ENCODE measurements at places on chromosomes 7 and 10.

GRCh38 chr7:110875346-110875745, 215.6 kb upstream of the LRRN3 start:
- no peak for DNase-seq

DNA sequence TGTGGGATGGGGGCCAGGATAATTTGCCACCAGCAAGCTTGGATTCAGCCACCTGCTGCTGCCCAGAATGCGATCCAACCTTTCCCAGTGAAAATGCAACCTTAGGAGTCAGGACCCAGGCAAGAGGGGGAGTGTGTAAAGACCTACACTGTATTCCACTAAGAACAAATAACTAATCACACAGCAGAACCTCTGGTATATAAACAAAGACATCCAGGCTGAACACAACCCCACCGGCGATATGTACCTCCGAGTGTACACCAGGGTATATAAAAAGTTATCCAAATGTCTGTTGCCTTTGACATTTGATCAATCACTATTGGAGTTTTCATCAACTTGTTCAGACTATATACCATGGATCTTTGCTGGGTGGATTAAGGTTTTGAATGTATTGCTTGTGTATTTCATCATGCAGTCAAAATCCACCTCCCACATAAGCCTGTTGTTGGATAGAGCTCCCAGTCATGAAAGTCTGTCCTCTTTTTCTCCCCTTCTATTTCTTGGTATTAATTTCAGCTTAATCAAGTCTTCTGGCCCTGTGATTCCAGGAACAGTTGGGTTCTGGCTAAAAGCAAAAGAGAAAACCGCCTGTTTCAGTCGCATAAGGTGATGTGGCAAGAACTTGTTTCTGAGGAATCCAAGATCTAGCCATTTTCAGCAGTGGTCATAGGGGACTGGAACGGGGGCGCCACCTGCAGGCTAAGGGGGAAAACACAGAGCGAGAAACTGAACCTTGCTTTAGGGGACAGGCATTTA, 290.7 kb downstream of the CCDC3 start:
- peak; percentile 75 for DNase-seq

- DNase-seq, result no peak
Observed at GRCh38 chr7:157035302-157035701, 24.8 kb upstream of the MNX1 start.

DNA sequence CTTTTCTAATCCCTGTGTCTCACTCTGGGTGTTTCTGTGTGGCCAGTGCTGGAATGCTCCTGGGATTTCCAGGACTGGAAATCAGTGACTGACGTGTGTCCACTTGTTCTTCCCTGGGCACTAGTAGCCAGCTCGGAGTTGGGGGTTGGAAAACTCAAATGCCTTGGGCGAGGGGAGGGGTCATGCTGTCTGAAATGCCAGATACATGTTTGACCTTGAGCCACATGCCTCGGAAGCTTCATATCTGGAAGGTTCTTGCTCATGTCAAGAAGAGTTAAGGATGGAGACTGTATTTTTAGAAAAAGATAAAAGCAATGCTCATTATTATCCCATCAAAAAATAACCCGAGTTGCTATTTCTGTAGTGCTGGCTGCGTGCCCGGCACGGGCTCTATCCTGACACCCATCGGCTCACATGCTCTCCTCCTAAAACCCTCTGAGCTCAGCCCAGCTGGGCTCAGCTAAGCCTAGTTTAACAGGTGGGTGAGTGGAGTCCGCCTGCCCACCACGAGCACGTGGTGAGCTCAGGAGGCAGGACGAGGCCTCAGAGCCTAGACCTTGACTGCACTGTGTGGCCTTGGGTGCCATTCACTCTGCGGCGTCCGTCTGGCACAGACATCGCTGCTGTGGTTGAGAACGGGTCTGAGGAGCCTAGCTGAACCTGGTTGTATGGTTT, 6.4 kb downstream of the DPYSL4 start:
- DNase-seq, result no peak

GRCh38 chr10:11882646-11883375, 59.7 kb downstream of the PROSER2 start:
- DNase-seq, result no peak

DNA sequence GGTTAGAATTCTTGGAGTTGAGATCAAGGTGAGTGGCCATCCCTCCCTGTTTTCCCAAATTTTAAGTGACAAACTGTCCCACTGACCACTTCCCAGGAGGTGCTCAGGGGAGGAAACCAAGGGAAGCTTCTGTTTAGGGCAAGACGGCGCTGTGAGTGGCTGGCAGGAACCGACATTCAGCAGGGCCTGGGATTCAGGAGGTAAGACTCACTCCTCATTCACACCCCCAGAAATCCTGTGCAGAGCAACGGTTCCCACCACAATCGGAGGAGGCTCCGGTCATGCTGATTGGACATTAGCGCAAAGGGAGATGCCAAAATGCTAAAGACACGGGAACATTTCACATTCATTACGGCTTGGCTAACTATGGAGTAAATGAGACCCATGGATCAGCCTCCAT, 200.9 kb downstream of the GRID1 start:
- DNase-seq, result no peak

- DNase-seq, result no peak
Observed at GRCh38 chr7:127892488-127893314, 138.5 kb downstream of the LRRC4 start.

GRCh38 chr10:5805711-5806110, 7.5 kb downstream of the GDI2 start:
- DNase-seq, result no peak

GRCh38 chr7:69448071-69448470, 150.2 kb upstream of the AUTS2 start:
- DNase-seq, result no peak

DNA sequence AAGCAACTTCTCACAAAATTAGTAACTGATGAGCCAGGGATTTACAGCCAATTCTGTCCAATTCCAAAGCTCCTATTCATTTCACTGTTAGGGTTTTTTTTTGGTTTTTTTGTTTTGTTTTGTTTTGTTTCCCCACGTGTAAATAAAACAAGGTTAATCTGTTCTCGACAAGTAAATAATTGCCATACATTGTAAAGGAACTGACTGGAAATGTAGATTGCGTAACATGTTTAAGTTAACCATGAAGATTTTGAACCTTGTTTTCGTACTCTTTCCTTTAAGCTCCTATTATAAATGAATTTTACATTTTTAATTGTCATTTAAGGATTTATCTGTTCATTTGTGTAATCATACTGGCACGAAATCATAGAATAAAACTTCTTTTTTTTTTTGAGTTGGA, 42.0 kb upstream of the FOXP2 start:
- no peak for DNase-seq

DNA sequence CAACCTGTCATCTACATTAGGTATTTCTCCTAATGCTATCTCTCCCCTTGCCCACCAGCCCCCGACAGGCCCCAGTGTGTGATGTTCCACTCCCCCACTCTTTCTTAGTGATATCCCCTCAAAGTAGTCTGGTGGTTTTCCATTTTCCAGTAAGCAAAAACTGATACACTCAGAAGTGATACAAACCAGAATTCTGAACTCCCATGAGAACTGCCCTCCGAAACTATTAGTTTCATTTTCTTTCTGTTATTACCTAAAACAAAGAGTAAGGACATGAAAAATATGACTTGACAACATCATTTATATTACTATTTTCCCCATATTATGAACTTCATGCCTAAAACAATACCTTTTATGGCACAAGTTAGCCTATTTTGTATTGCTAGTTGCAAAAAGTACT, 175.0 kb downstream of the OTUD1 start:
- DNase-seq, result no peak

DNA sequence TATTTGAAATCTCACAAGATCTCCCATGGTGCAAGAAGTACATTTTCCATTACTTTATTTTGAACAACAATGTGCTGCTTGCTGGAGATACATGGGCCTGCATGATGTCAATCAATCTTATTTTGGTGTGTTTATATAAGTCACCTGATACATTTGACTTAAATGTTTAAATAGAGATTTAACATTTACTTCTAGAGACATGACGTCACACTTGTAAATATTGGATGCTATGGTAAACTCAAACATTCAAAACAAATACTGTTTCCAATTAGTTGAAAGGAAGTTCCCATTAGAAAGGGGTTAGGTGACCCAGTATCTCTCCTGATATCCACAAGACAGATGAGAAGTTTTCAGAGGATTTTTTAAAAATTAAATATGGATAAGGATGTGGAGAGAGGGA, 214.5 kb downstream of the NSUN6 start:
- no peak for DNase-seq

- peak; percentile 7 for DNase-seq
Observed at GRCh38 chr10:104139221-104139620, 17.2 kb downstream of the SFR1 start.
